ENCODE measurements at places on chromosomes 2 and 18. TPM values are rescaled to one million over a fixed set of nuclear protein-coding genes. Genes with fewer than 3 reads are reported as not detected.

- no peak overlapping the region for H3K4me3 ChIP-seq
- DNase-seq = no peak
- no peaks in the 10 kb centered on the region for H3K36me3 ChIP-seq
- H3K27me3 ChIP-seq = peaks cover 26% of the 10 kb centered on the region
Observed at GRCh38 chr2:202009019-202009481, 24.6 kb upstream of the FZD7 start.

GRCh38 chr2:63880625-63881024 is 38.9 kb downstream of the UGP2 start:
- no peaks in the 10 kb centered on the region for H3K27me3 ChIP-seq
- H3K36me3 ChIP-seq = peaks cover 13% of the 10 kb centered on the region
- H3K4me1 ChIP-seq = peaks cover 44% of the 10 kb centered on the region
- DNase-seq = no peak

- no peak for DNase-seq
- H3K4me3 ChIP-seq = no peak overlapping the region
- no peak overlapping the region for H3K27ac ChIP-seq
- no peaks in the 10 kb centered on the region for H3K27me3 ChIP-seq
- no peaks in the 10 kb centered on the region for H3K4me1 ChIP-seq
Observed at GRCh38 chr2:71934595-71935261, 212.9 kb downstream of the CYP26B1 start.

GRCh38 chr2:8548619-8549150 is 133.2 kb upstream of the ID2 start:
- H3K4me3 ChIP-seq = no peak overlapping the region
- no peaks in the 10 kb centered on the region for H3K36me3 ChIP-seq
- peaks cover 64% of the 10 kb centered on the region for H3K4me1 ChIP-seq
- H3K27ac ChIP-seq = no peak overlapping the region

DNA sequence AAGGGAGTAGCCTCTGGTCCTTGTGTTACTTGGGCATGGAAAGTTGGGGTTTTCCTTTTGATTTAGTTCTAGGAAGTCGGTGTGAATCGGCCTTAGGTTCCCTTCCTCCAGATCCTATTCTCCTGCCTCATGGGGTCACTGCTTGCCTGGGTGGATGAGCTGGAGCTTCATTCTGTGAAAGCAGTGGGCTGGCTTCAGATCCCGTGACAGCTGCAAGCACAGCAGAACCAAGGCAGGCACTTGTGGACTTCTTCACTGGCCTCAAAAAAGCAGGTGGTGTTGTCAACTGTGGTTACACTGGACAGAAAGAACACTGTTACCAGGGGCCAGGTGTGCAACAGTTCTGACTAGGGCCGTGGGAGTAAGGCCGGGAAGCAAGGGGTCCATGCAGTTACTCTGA is 243.4 kb downstream of the LDLRAD4 start:
- no peak overlapping the region for H3K27ac ChIP-seq
- H3K36me3 ChIP-seq = peaks cover 9% of the 10 kb centered on the region
- no peak for DNase-seq
- H3K4me1 ChIP-seq = peaks cover 59% of the 10 kb centered on the region
- H3K4me3 ChIP-seq = no peak overlapping the region
- H3K27me3 ChIP-seq = no peaks in the 10 kb centered on the region

GRCh38 chr18:38695559-38696280 is 1130.1 kb upstream of the CELF4 start:
- H3K27me3 ChIP-seq = peaks cover 6% of the 10 kb centered on the region
- H3K4me3 ChIP-seq = no peak overlapping the region
- H3K4me1 ChIP-seq = peaks cover 21% of the 10 kb centered on the region
- DNase-seq = no peak
- H3K36me3 ChIP-seq = no peaks in the 10 kb centered on the region
- H3K27ac ChIP-seq = no peak overlapping the region

- no peaks in the 10 kb centered on the region for H3K4me1 ChIP-seq
- no peaks in the 10 kb centered on the region for H3K36me3 ChIP-seq
Observed at GRCh38 chr2:15059870-15060512, 427.5 kb downstream of the LRATD1 start.

DNA sequence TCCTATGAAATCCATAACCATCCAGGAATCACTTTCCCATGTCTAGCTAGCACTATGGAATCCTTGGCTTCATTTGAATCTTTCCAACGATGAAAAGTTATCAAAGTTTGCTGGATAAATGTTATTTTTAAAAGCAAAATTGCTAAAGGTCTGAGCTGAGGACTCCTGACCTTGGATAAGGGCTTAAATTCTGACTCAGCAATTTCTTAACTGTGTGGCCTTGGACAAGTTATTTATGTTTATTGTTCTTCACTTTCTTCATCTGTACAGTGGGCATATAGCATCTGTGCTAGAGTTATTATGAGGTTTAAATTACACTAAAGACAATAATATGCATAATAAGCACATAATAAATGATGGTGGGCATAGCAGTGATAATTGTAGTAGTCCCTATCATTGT is 227.5 kb downstream of the KCNS3 start:
- H3K27ac ChIP-seq = no peak overlapping the region
- peaks cover 6% of the 10 kb centered on the region for H3K27me3 ChIP-seq
- no peaks in the 10 kb centered on the region for H3K4me1 ChIP-seq
- no peak overlapping the region for H3K4me3 ChIP-seq
- H3K36me3 ChIP-seq = no peaks in the 10 kb centered on the region

DNA sequence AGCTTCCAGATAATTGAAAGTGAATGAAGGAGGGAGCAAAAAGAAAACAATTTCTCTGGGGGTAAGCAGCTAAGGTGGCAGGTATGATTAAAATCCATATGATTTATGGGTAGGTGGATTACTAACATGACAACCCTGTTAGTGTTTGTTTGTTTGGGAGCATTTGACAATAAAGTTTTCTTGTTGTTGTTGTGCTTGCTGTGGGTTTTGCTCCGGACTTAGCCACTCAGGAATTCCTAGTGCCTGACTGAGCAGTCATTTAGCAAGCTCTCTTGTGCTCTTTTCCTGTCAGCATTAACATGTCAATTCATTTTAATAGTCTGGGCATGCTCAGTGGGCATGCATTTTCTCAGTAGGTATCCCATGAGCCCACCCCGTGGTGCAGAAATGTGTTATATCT is 674.8 kb upstream of the ZEB2 start:
- no peak overlapping the region for H3K27ac ChIP-seq
- no peak for DNase-seq
- H3K27me3 ChIP-seq = no peaks in the 10 kb centered on the region
- H3K4me3 ChIP-seq = no peak overlapping the region
- no peaks in the 10 kb centered on the region for H3K4me1 ChIP-seq

DNA sequence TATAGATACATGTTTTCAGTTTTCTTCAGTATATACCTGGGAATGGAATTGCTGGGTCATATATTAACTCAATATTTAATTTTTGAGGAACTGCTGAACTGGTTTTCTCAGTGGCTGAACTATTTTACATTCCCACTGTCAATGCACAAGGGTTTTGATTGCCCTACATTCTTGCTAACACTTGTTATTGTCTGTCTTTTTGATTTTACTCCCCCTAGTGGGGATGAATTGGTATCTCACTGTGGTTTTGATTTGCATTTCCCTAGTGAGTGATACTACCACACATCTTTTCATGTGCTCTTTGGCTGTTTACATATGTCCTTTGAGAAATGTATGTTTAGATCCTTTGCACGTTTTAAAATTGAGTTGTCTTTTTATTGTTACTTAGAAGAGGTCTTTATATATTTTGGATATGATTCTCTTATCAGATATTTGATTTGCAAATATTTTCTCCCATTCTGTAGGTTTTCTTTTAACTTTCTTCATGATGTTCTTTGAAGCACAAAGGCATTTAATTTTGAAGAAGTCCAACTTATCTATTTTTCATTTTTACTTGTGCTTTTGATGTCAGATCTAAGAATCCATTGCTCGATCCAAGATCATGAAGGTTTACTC is 36.2 kb downstream of the ASB1 start:
- H3K4me3 ChIP-seq = no peak overlapping the region
- H3K36me3 ChIP-seq = no peaks in the 10 kb centered on the region
- H3K27ac ChIP-seq = no peak overlapping the region
- no peaks in the 10 kb centered on the region for H3K4me1 ChIP-seq

DNA sequence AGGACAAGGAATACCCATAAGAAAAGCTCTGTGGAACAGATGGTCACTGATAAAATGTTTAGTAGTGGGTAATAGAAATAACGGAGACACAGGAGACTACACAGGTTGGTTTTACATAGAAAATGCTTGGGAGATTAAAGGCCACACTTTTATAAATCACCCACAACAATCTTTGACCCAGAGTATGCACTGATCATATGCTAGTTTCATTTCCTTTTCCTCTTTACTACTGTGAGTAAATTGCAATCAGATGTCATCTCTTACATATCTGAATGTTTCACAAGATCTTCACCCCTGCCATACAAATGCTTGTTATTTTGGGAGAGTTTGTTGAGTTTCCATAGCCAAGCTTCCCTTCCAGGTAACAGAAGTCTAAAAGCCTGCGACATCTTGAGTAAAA is 978.4 kb upstream of the KLHL29 start:
- no peaks in the 10 kb centered on the region for H3K4me1 ChIP-seq
- no peak overlapping the region for H3K27ac ChIP-seq
- no peak for DNase-seq
- no peak overlapping the region for H3K4me3 ChIP-seq

SLC30A3 gene
- total RNA-seq = 2.3 TPM

SLC4A5 gene
- total RNA-seq = 4.4 TPM

TRIM43 gene
- not detected for total RNA-seq

AMMECR1L gene
- total RNA-seq = 24.8 TPM

RAB27B gene
- total RNA-seq = 0.19 TPM

PRSS56 gene
- not detected for total RNA-seq

ELOA2 gene
- not detected for total RNA-seq

PROM2 gene
- 0.39 TPM for total RNA-seq

TYMS gene
- 163 TPM for total RNA-seq

TCF4 gene
- total RNA-seq = 2.4 TPM

CABYR gene
- 0.65 TPM for total RNA-seq

Measured in activated T-cell treated with anti-CD3 and anti-CD28 coated beads, Interleukin-2, amount 50 U/mL, for 72 hours (primary cell).